Activated T-helper 9 cell treated with anti-CD3 and anti-CD28 coated beads, Interleukin-2, amount 50 U/mL, for 16 hours (primary cell): ENCODE measurements at places on chromosomes 1 and 21.

DNA sequence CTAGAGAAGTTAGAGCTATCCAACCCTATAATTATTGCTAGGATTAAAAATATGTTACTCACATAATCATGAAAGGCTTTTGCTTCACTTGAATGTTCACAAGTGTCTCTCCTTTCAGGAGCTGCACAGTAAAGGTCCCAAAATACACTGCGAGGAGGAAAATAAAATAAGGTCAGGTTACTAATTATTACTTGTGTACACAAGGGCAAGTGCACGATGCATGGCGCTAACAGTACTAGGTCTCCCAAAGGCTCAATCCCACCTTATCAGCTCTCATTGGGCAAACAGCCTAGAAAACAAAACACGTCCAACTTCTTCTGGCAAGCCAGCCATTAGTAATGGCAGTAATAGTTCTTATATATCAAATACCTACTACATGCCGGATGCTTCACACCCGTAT is 4.4 kb downstream of the SSBP3 start:
- DNase-seq, result no peak

DNA sequence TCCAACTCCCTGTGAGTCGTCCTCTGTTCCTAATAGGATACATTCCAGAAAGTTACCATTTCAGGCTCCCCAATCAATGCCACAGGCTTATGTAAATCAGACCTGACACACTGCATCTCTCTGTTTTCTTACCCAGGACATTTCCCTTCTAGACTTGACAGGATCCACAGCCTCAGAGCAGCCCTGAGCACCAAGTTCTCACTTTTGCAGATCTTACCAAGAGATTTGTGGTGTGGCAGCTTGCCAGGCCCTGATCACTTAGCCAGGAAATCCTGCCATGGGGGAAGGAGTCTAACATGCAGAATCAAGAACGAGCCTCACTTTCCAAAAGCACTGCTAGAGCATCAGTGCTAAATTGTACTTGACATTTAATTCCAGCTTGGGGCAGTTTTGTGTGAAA is 202.9 kb downstream of the TBX15 start:
- DNase-seq, result no peak

GRCh38 chr1:200624679-200625335 is 4.3 kb upstream of the KIF14 start:
- DNase-seq, result no peak

GRCh38 chr1:197841158-197841557 is 61.3 kb upstream of the C1orf53 start:
- no peak for DNase-seq

- DNase-seq, result no peak
Measured at GRCh38 chr1:163768576-163768975, 446.8 kb downstream of the NUF2 start.

DNA sequence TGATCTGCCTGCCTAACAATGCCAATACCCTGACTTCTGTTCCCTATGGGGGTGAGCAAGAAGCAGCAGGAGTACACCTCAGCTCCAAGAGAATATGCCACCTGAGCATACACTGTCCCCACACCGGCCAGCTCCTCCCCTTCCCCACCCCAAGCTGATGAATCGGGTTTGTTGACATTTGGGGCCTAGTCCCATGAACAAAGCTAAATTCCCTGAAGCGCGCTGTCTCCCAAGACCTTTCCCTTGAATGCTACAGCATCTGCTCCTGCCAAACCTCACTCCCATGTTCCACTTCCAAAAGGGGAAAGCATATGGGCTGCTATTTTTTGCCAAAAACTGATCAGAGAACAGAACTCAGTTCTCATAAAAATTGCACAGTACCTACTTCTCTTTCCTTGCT is 220.4 kb upstream of the CAMK1G start:
- DNase-seq, result no peak
